ENCODE measurements at places on chromosomes 5 and 9.

- no peak for DNase-seq
Measured at GRCh38 chr9:224582-225520, 10.2 kb downstream of the DOCK8 start.

- no peak for DNase-seq
Measured at GRCh38 chr5:178526773-178527457, 63.3 kb downstream of the COL23A1 start.

DNA sequence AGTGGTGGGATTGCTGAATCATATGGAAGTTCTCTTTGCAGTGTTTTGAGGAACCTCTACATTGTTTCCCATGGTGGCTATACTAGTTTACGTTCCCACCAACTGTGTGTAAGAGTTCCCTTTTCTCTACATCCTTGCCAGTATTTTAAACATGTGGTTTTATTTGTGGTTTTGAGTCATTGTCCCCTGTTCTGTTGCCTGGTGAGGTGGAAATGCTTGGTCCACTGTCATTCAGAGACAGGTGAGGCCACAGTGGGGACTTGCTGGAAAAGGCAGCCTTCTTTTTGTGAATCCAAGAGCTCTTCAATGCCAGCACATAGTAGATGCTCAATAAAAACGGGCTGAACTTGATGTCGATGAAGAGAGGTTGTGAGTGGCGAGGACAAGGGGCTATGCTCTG lies 44.2 kb downstream of the SH3PXD2B start:
- DNase-seq: no peak

DNA sequence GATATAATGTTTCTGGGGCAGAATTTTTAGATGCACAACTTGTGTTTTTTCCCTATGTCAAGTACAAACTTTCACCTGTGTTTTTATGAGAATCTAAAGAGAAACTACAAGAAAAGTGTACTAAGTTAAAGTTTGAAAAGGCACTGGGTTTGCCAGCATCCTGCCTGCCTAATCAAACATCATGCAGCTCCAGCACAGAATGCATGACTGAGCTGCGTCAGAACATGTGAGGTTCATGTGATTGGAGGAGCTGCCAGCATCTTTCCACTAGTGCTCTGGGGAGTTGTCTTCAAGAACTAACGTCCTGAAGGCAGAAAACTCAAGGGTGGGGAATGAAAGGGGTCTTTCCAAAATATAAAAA lies 46.1 kb upstream of the RIC1 start:
- DNase-seq: no peak

DNA sequence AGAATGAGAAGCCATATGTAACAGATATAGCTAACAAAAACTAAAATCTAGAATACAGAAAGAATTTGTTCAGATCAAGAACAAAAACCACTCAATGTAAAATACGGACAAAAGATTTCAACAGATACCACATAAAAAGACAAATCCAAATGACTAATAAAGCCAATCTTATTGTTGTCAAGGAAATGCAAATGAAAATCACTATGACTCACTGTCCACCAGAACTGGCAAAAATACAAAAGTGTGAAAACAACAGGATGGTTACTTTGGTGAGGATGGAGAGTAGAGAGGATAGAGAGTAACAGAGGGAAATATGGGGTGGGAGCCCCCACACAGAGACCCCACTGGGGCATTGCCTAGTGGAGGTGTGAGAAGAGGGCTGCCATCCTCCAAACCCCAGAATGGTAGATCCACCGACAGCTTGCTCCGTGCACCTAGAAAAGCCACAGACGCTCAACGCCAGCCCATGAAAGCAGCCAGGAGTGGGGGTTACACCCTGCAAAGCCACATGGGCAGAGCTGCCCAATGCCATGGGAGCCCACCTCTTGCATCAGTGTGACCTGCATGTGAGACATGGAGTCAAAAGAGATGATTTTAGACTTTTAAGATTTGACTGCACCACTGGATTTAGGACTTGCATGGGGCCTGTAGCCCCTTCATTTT lies 15.2 kb upstream of the RHOBTB3 start:
- no peak for DNase-seq

- DNase-seq: no peak
Measured at GRCh38 chr9:35666045-35666444, 1.1 kb upstream of the ARHGEF39 start.

DNA sequence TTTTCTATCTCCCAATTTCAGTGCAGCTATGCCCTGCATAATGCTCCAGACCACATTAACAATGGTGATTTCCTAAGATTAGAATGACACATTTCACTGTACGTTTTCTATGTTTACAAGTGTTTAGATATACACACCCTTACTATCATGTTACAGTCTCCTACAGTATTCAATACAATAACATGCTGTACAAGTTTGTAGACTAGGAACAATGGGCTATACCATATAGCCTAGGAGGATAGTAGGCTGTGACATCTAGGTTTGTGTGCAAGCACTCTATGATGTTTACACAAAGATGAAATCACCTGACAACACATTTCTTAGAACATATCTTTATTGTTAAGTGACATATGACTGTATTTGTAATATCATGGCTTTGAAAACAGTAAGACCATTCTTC lies 1435.6 kb upstream of the NUDT12 start:
- DNase-seq: no peak

- DNase-seq: no peak
Measured at GRCh38 chr9:15982182-15982581, 429.3 kb downstream of the CCDC171 start.

- no peak for DNase-seq
Measured at GRCh38 chr5:158769696-158770095, 330.0 kb downstream of the EBF1 start.

DNA sequence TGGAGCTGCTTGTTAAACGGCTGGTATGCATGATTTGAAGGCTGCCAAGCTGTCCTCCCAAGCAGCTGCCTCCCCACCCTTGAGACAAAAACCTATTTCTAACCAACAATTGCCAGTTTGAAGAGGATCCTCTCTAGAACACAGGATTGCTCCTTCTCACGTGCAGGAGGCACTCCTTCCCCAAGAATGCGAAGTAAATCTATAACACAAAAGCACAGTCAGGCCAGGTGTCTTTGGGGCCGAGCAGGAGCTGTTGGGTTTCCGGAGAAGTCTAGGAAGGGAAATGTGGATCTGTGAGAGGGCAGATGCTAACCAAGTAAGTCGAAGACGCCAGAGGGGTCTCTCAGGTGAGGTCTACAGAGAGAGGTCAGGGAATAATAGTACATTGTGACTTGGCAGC lies 35.4 kb upstream of the GNPDA1 start:
- DNase-seq: no peak

GRCh38 chr5:116378777-116379121 lies 195.9 kb downstream of the SEMA6A start:
- DNase-seq: no peak

- DNase-seq: no peak
Measured at GRCh38 chr5:69493396-69494133, 975 bp downstream of the OCLN start.

- no peak for DNase-seq
Measured at GRCh38 chr5:58156973-58157701, 302.7 kb downstream of the PLK2 start.

DNA sequence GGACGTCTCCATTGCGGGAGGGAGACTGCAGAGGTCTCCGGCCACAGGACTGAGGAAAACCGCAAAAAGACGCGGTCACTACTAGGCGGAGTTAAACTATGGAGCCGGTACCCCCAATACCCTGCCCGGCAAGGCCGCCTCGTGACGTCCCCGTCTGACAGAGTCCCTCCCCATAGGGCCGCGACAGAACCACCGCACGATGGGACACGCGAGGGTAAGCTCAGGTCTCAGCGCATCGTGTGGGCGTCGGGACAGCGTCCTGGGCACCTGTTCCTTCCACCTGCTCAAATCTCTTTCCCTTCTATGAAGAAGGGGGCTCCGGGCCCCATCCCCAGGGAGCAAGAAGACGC lies 35.2 kb upstream of the GLDC start:
- no peak for DNase-seq

DNA sequence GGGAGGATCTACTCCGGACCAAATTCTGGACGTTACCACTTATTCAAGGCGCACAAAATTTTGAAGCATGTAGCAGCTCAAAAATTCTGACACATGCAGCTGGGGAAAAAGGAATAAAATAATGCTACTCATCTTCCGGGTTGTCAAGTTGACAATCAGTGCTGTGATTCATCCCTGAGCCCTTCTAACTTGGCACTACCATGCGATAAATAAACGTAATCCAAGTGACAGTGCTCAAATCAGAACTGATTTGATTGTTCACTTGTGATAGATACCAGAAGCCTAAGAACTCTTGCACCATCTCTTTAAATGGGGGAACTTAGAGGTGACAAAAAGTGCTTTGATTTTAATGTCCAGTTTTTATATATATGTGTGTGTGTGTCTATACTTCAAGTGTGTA lies 230.2 kb upstream of the TLE4 start:
- DNase-seq: no peak

GRCh38 chr9:3023449-3023848 lies 179.6 kb upstream of the PUM3 start:
- no peak for DNase-seq

- no peak for DNase-seq
Measured at GRCh38 chr9:86352440-86353077, 1.7 kb downstream of the TUT7 start.

DNA sequence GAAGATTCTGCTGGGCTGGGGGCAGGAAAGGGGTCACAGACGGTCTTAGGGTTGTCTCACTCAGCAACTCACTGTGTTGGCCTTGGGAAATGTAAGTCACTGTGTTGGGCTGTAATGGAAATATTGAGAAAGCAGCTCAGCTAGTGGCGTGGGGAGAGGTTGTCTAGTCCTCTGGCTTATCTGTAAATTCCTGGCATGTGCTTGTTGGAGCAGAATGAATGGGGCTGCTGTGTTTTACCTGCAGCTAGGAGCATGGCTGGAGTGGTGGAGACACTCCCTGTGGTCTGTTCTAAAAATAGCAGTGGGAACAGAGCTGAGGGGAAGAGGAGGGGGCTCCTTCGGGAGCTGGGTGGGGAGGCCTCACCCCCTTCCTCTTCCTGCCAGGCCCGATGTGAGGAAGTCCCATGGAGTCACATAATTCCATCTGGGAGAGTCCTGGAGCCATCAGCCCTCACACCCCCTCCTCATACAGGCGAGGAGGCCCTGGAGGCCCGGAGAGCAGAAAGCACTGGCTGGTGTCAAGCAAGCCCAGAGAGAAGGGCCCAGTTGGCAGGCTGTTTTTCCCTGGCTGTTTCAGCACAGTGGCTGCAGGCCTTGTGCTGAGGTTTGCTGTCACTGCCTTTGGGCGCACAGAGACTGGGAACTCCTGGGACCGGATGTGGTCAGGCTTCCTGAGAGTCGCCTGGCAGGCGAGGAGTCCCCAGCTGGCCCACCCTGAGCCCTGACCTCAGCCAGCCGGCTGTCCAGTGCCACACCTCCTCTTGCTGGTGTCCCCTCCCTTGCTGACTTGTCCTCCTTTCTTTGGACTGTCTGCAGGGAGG lies 84.9 kb downstream of the RGS3 start:
- DNase-seq: no peak

DNA sequence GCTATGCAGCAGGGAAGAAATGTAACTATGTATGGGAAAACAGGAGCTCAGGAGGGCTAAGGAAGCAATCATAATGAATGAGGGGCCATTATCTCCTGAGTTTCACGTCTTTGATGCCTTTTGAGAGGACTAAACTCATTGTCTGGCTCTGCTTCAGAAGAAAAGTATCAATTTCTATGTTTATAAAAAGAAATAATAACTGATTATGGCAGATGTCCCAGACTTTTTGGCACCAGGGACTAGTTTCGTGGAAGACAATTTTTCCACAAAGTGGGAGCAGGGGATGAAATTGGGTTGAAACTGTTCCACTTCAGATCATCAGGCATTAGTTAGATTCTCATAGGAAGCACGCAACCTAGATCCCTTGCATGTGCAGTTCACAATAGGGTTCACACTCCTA lies 8.7 kb upstream of the IL7R start:
- no peak for DNase-seq

GRCh38 chr9:115063058-115063845 lies 54.7 kb downstream of the TNC start:
- DNase-seq: no peak

DNA sequence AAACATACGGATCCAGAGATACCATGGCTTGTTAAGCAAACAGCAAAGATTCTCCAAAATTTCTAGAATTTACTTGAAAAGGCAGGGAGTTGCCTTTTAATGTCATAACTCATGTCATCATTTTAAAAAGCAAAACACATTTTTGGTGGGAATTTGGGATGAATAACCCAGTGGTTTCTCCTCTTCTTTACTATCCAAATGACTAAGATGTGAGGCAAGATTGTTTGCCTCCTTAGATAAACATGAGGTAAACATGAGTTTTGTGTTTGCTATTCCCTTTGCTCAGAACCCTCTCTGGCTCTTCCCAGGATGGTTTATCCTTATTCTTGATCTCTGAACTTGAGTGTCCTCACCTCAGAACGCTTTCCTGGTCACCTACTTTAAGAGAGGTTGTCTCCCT lies 267.0 kb downstream of the EBF1 start:
- DNase-seq: no peak

DNA sequence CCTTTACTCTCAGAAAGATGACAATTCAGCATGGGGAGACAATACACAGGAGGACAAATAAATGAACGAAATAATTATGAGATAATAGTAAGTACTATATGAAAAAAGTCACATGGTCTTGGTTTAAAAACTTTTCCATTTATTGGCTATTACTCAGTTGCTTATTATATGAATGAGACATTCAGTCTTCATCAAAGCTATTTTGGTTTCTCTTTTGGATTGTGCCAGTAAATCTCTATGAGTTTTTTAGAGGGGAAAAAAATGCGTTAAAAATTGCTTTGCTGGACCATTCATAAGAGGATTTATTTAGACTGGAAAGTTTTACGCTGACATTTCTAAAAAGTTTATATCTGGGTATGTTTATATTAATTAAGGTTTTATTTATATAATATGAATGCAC lies 137.7 kb downstream of the AOPEP start:
- DNase-seq: no peak

GRCh38 chr5:1011226-1011631 lies 2.6 kb downstream of the NKD2 start:
- peak; percentile 68 for DNase-seq

DNA sequence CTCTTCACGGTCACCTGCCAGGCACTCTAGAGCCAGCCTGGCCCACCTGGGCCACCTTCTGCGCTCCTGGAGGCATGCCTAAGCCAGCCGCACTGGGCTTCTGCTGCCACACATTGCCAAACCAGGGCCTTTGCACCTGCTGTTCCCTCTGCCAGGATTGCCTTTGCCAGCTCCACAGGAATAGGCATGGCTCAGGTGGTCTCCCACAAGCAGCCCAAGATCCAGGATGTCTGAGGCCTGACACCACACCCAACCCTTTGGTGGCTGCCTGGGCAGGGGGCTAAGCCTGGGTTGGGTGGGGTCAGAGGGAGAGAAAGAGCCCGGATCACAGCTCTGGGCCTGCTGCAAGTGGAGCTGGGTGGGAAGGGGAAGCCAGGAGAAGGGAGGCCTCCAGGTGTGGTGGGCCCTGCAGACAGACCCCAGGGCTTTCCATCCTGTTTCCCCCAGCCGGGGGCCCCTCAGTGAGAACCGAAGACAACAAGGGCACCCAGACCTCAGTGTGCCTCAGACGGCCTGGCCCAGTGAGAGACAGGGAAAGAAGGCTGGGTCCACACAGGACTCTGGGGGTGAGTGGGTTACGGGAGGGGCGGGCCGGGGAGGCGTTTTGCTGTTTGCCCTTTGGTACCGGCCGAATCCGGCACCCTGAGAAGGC lies 672 bp upstream of the SUSD3 start:
- no peak for DNase-seq

Data from suprapubic skin (tissue), 4 donors.